ENCODE measurements at places on chromosomes 4 and X.
A peak's percentile ranks its signal among the peaks of the same experiment; 100 is the strongest.

- peak; percentile 4 for DNase-seq
These were observed 44.2 kb downstream of the CCNI start for GRCh38 chr4:77031544-77031943.

DNA sequence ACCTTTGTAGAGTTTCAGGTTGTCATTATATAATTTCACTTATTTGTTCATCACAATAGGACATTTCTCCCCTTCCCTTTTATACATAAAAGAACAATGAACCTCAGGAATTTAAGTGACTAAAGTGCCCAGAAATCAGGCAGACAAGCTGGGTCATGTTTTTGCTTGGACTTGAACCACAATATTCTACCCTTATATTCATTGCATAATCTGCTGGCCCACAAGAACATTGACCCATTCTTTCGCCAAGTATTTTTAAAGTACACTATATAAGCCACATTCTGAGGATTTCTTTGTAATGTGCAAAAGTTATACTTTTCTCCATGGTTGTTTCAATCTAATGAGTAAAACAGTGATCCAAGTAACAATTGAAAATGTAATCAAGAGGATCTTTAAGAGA lies 637.5 kb upstream of the SLIT2 start:
- DNase-seq: no peak

GRCh38 chr4:13989501-13989900 lies 362.0 kb upstream of the BOD1L1 start:
- DNase-seq: no peak

- DNase-seq: no peak
These were observed 80.0 kb downstream of the FAT1 start for GRCh38 chr4:186643501-186644310.

- DNase-seq: no peak
These were observed 18.7 kb downstream of the TNIP3 start for GRCh38 chr4:121145430-121145829.

DNA sequence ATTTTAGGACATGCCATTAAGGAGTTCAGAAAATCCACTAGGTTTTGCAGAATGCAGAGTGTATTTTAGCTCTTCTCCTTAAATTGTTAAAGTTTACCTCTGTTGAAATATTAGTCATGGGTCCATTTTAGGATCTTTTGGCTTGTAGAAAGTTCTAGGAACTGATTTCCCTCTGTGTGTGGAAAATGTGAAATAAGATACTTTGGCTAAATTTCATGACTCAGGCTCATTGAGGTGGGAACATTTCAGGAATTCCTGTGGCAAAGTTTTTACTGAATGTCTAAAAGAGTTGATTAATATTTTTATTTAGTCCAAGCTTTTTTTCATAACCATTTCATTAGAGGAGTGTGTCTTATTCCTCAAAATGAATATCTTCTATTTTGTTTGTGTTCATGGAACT lies 7.0 kb downstream of the FHIP1A start:
- DNase-seq: no peak

GRCh38 chr4:112296949-112297880 lies at the start of gene ALPK1:
Gene ALPK1 (plus strand): TSS chr4:112297369.
- DNase-seq: no peak

DNA sequence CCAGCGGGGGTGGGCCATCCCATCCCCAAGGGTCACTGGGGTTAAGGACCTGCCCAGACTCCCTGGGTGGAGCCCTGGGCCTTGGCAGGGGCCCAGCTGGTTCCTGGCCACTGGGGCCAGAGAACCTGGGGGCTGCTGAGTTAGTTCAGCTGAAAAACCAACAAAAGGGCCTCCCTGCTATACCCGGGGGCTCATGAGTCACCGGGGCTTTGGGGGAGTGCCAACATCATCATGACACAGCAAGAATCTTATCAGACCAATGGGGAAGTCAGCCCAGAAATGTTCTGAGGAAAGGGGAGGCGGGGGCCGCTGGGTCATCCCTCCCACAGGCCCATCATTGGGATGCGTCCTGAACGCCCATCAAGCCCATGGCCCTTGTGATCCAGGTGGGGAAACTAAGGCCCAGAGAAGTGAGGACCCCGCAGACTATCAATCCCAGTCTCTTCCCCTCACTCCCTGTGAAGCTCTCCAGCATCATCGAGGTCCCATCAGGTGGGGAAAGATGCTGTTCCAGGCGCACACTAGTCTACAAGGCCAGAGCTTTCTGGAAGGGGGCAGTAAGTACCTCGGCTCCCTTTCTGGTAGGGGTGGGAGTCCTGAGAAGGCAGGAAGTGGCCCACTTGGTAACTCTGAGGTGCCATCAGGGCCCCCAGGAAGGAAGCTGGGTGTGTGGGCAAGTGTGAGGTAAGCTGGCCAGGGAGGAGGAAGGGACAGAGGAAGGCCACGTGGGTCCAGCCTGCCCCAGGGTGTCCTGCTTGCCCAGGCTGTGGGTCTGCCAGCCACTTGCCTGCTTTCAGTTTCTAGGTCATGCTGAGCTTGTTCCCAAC lies 4.5 kb downstream of the G6PD start:
- DNase-seq: peak; percentile 66

GRCh38 chrX:2410279-2411020 lies 90.3 kb downstream of the DHRSX start:
- DNase-seq: no peak

DNA sequence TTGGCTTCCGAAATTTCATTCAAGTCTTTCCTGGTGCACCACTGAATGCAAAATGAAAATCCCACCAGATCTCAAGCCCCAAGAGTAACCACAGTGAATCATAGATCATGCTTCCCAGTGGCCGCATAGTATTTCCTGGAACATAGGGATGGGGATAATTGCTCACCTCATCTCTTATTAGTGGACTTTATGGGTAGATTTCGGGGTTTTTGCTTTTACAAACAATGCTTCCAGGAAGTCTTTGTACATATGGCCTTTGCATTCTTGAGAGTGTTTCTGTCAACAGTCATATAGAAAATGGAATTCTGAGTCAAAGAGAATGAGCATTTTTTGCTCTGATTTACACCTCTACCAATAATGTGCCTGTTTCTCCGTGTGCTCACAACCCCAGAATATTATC lies 53.4 kb downstream of the PPEF2 start:
- DNase-seq: no peak

GRCh38 chr4:86338989-86339388 lies 20.9 kb downstream of the MAPK10 start:
- DNase-seq: no peak

- no peak for DNase-seq
These were observed 14.3 kb downstream of the SHROOM3 start for GRCh38 chr4:76449362-76449767.

- no peak for DNase-seq
These were observed 111.2 kb upstream of the TECRL start for GRCh38 chr4:64520421-64520820.

- peak; percentile 79 for DNase-seq
These were observed 2.7 kb upstream of the RENBP start for GRCh38 chrX:153947009-153947769.

- DNase-seq: no peak
These were observed 179.1 kb upstream of the MAB21L2 start for GRCh38 chr4:150402871-150403272.
